ENCODE measurements at places on chromosomes 6 and 20.

DNA sequence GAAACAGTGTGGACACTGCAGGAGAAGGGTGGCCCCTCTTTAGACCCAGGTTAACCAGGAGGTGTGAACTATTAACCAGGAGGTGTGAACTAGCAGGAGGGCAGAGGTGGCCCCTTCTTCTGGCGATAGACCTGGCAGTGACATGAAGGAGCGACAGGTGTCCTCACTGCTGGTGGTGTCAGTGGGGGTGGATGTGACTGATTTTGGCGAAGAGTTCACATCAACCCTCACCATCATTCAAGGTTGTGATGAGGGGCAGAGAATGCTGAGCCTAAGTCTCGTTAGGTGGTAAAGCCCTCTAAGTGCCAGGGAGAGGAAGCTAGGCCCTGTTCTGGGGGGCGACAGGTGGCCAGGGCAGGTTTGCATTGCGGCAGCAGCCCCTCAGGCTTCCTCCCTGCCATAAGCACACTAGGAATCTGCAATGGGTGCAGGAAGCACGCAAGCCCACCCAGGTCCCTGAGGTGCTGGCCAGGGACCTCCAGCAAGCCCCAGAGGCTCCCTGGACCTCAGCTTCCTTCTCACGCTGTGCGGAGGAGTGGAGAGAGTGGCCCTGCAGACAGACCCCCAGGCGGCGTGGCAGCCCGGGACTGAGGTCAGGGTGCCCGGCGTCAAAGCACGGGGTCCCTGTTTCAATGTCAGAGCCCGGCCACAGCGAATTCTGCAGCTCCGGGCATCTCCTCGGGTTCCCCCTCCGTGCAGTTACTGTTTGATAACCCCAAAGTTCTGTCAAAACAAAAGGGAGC is 13.7 kb downstream of the NPEPL1 start:
- DNase-seq, result no peak

GRCh38 chr20:59183751-59184150 is 20.1 kb downstream of the ZNF831 start:
- DNase-seq, result no peak

GRCh38 chr20:62523473-62524203 is 47.8 kb upstream of the GATA5 start:
- no peak for DNase-seq

DNA sequence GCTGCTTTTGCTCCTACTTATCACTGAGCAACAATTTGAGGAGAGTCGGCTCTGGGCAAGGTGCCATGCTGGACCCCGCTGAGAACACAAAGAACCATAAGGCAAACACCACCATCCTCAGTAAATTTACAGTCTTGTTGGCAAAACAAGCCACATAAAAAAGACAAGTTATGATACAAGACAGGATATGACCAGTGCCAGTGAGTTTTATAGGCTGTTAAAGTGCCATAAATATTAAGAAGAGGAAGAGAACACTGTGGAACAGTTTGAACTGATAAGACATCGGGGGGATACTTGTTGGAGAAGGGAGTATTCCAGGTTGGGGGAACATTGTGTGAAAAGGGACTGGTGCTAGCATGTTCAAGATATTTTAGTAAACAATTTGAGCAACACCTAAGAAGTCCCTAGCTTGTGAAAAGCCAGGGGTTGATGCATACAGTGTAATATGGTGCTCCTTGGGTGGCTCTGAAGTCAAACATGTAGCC is 25.3 kb upstream of the RIPOR2 start:
- DNase-seq, result no peak

- no peak for DNase-seq
These were observed 11.8 kb downstream of the ENTPD6 start for GRCh38 chr20:25207149-25207959.

DNA sequence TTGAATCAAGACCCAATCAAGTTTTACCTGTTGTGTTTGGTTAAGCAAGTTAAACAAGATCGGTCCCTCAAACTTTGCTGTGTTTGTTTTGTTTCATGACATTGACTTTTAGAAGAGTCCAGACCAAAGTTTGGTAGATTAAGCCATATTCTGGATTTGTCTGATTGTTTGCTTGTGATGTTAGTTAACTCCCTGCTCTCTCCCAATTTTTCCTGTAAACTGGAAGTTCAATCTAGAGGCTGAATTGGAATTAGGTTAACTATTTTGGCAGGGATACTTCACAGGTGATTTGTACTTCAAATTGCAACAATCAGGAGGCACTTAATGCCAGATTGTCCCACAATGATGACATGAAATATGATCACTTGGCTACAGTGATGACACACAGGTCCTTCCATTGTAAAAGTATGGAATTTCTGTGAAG is 13.6 kb upstream of the SH3BGRL2 start:
- no peak for DNase-seq

Data from GM13977 (cell line).